ENCODE measurements at places on chromosomes 1 and 21.

DNA sequence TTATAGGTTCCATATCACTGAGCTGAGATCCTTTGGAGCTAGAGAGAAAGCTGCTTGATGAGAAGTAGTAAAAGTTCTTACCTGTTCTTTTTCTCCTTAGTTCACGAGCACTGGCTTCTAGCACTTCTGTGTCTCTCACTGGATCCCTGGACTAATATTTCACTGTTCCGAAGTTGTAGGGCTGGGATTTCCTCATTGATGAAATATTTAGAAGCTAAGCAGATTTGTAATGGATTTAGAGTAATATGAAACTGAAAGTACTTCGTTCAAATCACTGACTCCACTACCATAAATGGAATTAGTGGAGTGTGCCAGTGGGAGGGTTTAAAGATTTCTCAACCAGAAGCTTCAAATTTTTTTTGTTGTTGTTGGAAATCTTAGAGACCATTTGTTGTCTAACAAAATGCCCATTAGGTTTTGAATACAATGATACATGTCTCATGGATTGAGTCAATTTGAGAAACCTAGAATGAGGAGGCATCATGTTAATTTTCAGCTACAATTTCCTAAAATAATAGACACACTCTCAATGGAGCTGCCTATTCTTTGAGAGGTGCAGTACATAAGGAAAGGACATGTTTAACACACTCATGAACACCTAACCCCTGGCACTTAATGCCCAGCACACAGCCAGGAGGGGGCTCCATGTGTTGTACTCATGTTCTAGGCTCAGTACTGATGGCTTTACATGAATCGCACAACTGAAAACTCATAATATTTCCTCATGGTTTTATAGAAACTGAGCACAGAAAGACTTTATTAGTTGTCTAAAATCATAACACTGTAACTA lies at the start of gene GBP1:
Gene GBP1 (minus strand): TSS at position 130 of the 790 bp plus-strand sequence. CDS start 1,974 bp downstream, outside the sequence.
- no peak for DNase-seq

GRCh38 chr1:7298145-7298544 lies 473.0 kb upstream of the VAMP3 start:
- DNase-seq = no peak

- DNase-seq = no peak
Measured at GRCh38 chr21:46605767-46606426, 1.0 kb upstream of the S100B start.

DNA sequence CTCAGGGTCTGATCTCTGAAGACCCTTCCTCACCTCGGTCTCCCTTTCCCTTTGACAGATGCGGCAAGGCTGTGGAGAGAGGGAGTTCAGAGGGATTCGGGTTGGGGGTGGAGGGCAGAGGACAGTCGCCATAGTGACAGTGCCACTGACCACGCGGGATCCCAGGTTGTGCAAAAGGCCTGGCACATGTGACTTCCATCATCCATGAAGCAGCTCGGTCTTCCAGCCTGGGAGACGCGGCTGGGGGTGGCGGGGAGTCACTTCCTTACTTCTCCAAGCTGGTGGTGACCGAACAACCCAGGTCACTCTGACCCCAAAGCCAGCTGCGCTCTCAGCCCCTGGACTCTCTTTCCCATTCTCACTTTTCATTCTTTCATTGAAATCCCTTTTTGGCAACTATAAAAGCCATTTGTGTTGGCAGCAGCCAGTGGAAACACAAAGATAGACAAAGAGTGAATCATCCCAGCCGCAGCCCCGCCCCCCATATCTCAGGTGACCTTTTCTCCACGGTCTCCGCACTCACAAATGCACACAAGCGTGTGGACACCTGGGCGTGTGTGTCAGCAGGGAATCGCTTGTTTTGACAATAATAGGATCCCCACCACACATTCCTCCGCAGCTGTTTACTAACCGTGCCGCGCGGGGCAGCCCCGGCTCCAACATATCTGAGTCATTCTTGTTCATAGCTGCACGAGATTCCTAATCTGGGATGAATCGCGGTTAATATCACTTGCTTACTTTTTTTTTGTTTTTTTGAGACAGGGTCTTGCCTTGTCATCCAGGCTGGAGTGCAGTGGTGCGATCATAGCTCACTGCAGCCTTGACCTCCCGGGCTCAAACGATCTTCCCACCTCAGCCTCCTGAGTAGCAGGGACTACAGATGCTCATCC lies 68.3 kb downstream of the DHRS3 start:
- no peak for DNase-seq

- no peak for DNase-seq
Measured at GRCh38 chr1:62964141-62964540, 180.2 kb downstream of the ATG4C start.

DNA sequence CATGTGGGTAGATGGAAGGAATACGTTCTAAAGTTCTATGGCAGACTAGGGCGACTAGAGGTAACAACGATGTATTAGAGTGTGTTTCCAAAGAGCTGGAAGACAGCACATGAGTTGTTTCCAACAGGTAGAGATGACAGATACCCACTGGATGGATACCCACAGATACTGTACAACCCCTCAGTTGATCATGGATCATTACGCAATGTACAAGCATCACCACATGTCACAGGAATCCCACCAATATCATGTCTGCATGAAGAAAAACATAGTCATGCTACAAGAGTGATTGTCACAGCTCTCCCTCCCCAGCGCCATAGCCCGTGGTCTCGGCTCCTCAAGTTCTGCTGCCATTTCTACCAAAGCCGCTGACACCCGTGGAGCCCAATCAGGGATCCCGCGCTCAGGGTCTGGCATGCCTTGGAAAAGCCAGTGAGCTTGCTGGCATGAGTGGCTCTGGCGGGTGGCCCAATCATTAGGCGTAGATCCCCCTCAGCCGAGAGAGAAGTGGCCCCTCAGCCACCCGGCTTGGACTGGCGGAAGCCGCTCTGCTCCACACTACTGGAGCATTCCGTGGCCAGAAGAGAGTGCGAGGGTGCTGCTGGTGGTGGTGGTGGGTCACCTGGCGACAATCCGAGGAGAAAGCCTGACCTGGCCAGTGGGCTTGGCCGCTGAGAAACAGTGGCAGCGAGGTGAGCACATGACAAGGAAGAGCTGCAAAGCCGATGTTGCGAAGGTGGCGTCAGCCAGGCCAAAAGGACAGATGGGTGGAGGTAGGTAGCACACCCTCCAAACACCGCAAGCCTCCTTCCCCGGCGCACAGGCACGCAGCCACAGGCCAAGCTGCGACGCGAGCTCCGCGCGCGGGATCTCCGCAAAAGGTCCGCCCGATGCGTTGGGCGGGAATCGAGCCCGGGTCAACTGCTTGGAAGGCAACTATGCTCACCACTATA lies 65.7 kb upstream of the FCGR2A start:
- DNase-seq = no peak

- no peak for DNase-seq
Measured at GRCh38 chr1:37725851-37726613, 33.7 kb downstream of the CDCA8 start.

Data from NCI-H446 treated with DMSO at 0.1 percent for 48 hours (cell line).